ENCODE measurements at places on chromosomes 12 and 14.
A peak's percentile ranks its signal among the peaks of the same experiment; 100 is the strongest.

GRCh38 chr12:57875753-57876547, 29.4 kb upstream of the CTDSP2 start:
- no peak for DNase-seq

DNA sequence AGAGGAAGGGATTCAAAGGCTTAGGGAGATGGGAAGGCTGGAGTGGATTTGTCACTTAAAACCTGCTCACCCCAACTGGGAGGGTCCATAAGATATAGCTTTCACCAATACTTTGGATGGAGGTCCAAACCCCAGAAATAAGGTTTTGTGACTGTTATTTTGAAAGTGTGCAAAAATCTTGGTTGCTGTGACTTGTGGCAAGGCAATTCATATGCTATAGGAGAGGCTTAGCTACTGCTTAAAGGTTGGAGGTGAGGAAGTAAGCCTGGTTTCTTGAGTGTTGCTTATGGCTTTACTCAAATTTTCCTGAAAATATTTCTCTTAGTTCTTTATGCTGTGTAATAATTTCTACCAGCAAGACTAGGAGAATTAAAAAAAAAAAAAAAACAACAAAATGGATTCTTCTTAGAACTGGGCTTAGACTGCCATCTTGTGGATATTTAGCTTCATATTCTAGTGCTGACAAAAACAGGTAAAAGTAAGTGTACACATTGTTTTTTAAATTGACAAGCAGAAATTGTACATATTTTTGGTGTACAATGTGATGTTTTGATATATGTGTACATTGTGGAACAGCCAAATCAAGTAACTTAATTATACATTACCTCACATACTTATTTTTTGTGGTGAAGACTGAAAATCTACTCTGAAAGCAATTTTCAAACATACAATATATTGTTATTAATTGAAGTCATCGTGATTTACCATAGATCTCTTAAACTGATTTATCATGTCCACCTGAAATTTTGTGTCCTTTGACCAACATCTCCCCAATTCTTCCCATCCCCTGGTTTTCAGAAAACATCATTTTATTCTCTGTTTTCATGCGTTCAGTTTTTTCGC, 23.0 kb downstream of the PDE6H start:
- DNase-seq, result no peak

DNA sequence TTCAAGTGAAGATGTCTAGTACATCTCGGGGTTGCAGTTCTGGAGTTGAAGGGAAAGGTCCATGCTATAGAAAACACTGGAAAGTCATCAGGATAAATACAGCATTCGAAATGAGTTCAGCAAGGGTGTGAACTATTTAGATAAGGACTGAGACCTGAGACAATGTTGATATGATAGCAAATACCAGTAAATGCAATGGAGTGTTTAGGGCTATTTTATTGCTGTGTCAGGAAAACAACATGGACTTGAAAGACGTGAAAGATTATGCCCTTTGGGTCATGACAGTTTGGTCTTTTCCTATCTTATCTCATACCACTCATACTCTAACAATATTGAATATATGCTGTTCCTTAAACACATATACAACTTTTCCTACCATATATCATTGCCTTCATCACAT, 1776.2 kb upstream of the SEL1L start:
- no peak for DNase-seq

GRCh38 chr14:56686416-56686815, 106.8 kb downstream of the TMEM260 start:
- DNase-seq, result no peak

GRCh38 chr14:82075566-82075965, 541.9 kb upstream of the SEL1L start:
- no peak for DNase-seq

- no peak for DNase-seq
Observed at GRCh38 chr12:132428936-132429601, 60.9 kb upstream of the FBRSL1 start.

GRCh38 chr12:28242496-28243309, 52.4 kb downstream of the CCDC91 start:
- DNase-seq, result no peak

- no peak for DNase-seq
Observed at GRCh38 chr14:51692646-51693045, 40.9 kb downstream of the FRMD6 start.

- DNase-seq, result no peak
Observed at GRCh38 chr14:102241147-102241546, 63.8 kb downstream of the MOK start.

GRCh38 chr12:46675736-46676135, 150.1 kb downstream of the SLC38A4 start:
- no peak for DNase-seq

- no peak for DNase-seq
Observed at GRCh38 chr12:13444076-13444475, 247.6 kb downstream of the EMP1 start.

DNA sequence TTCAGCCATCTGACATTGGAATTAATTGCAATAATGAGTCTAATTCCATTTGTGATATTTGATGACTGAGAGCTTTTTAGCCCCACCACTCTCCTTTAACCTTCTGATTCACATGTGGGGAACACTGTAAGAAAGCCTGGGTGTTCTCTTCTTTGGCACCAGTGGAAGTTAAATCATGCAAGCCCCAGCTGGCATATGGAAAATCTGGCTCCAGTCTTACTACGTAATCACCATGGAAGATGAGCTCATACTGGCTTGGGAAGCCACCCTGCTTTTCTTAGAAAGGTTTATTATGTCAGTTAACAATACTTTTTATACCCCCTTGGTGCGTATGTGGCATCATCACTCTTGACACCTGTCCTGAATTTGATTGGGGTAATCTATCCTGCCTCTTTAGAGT, 479.3 kb downstream of the SLC16A7 start:
- no peak for DNase-seq

GRCh38 chr14:23750357-23750756, 114.2 kb downstream of the DHRS2 start:
- DNase-seq, result no peak

DNA sequence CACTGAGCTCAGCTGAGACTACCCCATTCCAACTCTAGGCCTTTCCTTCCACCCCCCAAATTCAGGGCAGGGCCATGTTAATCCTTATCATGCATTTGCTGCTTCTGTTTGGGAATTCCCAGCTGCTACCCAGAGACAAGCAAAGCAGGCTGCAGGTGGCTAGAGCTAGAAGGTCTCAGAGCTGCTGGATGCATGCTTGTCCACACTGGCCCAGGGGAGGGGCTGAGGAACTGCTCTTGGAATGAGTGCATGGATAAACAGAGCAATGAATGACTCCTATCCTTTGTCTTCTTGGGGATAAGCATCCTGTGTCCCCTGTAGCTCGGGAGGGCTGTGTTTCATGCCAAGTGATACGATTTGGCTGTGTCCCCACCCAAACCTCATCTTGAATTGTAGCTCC, 136.8 kb upstream of the NOS1 start:
- DNase-seq, result no peak

GRCh38 chr14:77903221-77903620, 103.3 kb downstream of the ADCK1 start:
- DNase-seq, result no peak

GRCh38 chr12:112537710-112538396, 119.1 kb downstream of the PTPN11 start:
- no peak for DNase-seq

- peak; percentile 24 for DNase-seq
Observed at GRCh38 chr12:22631863-22632463, 7.0 kb downstream of the ETNK1 start.

DNA sequence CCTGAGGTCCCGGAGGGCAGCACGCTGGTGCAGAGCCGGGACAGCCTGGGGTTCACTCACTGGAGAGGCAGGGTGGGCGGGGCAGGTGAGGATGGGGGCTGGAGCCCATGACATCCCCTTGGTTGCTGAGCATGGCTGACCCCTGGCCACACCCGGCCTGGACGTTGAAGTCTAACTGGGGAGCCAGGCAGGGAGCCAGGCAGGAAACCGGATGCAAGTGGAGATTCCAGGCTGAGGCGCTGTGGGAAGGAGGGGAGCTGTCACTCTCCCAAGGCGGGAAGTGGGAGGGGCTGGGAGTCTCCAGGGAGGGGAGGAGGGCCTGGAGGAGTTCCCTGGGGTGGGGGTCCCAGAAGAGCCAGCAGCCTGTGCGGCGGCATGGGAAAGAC, 7.7 kb upstream of the INF2 start:
- DNase-seq, result no peak

GRCh38 chr12:110248096-110248447, 33.0 kb upstream of the ATP2A2 start:
- DNase-seq, result no peak

DNA sequence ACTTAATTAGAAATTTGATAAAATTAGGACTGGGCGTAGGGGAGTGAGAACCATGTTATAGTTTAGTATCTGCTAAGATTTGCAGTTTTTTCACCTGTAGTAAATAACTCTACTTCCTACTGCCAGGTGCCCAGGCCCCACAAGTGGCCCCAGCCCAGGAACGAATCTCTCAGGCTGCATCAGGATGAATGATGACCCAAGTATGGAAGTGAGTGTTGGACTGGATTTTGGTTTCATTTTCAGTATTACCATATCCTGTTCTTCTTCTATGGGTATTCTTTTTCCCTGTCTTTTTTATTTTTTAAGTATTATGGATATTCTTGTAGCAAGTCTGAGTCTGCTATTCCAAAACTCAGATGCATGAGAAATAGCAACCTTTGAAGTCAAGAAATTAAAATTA, 120.3 kb upstream of the BCAT1 start:
- no peak for DNase-seq

GRCh38 chr12:109915171-109916040, 15.3 kb downstream of the TCHP start:
- no peak for DNase-seq

- DNase-seq, result no peak
Observed at GRCh38 chr12:95118138-95118787, 44.8 kb upstream of the NR2C1 start.

DNA sequence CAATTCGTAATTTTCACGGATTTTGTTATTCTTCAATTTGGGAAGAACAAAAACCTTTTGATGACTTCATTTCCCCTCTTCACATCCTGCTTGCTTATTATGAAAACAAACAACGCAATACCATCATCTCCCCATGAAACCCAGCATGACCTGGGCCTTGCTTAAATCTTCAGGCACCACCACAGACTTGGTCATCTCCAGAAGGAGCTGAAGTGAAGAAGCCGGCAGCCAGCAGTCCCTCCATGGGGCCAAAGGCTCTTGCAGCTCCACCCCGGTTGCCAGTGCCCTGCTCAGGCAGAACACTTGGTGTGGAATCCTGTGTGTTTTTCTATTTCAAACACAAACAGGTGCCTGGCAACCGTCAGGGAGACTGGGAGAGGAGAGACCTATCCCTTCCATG, 982.9 kb upstream of the TMEM132C start:
- DNase-seq, result no peak

GRCh38 chr14:86673523-86673969, 1143.6 kb downstream of the FLRT2 start:
- no peak for DNase-seq

DNA sequence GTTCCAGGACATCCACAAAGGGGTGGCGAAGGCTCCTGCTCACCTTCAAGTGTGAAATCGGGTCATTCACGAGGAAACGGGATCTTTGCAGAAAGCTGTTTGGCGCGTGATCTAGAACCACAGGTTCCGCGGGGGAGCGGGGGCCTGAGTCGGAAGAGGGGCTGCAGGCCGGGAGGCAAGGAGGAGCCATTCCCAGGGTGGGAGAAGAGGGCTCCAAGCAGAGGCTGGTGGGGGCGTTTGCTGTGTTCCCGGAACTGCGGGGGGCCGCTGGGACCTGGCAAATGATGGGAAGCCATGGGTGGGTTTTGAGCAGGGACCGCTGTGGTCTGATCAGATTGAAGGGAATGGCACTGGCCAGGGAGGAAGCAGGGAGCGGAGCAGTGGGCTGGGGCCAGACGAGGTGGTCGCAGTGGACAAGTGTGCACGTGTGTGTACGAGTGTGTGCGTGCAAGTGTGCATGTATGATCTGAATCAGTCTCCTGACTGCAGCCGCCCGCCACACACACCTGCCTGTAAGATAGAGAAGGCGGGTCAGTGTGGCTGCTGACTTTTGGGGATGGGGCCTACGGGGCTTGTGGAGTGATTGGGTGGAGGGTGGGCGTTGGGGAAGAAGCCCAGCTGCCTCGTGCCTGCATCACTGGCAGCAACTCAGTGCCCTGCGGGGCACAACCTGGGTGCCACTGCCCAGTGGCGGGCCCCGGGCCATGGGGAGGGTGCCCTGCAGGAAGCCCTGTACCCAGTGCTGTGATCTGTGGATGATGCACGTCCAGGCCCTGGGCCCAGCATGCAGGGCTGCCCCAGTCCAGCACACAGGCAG, 141.9 kb downstream of the KIF26A start:
- no peak for DNase-seq

- no peak for DNase-seq
Observed at GRCh38 chr12:10305411-10305810, 2.3 kb upstream of the KLRD1 start.

- DNase-seq, result no peak
Observed at GRCh38 chr12:38142974-38143373, 173.6 kb upstream of the ALG10B start.

DNA sequence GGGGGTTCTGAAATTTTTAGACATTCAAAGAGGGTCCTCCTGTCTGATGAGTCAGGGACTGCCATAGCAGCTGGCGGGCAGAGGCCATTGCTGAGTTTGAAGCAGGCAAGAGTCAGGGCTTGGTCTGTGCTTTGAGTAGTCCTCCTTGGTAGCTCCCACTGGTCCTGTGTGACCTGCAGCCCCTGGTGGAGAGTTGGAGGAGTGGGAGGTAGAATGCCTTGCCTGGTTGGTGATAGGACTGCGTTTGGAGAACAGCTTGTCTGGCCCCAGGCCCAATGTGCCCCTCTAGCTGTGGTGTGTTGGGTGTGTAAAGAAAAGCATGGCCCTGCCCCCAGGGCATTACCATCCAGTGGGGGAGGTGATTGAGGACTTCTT, 116.7 kb downstream of the BEGAIN start:
- no peak for DNase-seq

GRCh38 chr12:34292736-34293625, 270.7 kb downstream of the ALG10 start:
- no peak for DNase-seq

- no peak for DNase-seq
Observed at GRCh38 chr14:69713209-69713781, 53.6 kb upstream of the SRSF5 start.

DNA sequence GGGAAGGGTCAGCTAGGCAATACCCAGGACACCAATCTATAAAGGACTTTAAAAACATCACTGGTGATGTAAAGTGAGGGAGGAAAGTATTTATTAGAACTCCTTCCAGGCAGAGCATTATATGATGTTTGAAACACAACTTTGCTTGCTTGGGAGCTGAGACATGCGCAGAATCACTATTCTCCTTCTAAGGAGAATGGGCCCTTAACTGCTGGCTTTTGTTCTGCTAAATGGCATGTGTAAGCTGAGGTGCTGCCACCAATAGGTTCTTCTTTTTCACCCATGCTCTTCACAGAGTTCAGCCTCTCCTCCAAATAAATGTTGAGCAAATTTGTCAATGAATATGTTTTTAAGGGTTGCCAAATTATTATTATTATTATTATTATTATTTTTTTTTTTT, 3.9 kb downstream of the STAC3 start:
- DNase-seq, result no peak

DNA sequence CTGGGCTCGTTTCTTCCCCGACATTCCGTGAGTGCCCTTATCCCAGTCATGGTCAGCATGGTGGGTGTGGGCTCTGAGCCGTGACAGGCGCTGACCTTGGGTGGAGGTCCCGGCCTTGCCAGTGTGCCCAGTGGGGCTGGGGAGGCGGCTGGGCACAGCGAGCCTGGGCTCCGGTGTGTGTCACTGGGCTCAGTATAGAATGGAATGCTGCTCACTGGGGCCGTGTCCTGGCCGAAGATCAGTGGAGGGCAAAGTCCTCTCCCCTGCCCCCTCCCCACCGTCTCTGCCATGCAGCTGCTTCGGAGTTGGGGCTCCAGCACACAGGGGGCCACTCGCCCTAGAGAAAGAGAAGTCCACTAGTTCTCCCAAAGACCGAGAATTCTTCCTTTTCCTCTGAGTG, 164.4 kb downstream of the TSPAN9 start:
- no peak for DNase-seq

Data from CD8-positive, alpha-beta memory T cell (primary cell).